ENCODE measurements at places on chromosomes 4 and X.

- no peak for DNase-seq
Observed at GRCh38 chrX:8403988-8404387, 60.6 kb upstream of the VCX3B start.

DNA sequence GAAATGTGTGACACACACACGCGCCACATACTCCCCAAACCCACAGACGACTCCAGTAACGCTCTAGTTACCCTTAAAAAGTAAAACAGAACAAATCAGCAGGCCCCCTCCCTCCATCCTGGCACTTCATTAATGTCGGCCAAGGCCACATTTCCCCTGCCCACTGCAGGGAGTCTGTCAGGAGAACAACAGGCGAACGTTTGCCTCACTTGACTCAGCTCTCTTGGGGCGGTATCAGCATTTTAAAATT lies 671 bp upstream of the FHIP1A start:
- DNase-seq, result no peak

GRCh38 chr4:70178075-70178660 lies 17.4 kb upstream of the ODAM start:
- DNase-seq, result no peak

GRCh38 chr4:6184169-6184568 lies 16.2 kb downstream of the JAKMIP1 start:
- DNase-seq, result no peak

DNA sequence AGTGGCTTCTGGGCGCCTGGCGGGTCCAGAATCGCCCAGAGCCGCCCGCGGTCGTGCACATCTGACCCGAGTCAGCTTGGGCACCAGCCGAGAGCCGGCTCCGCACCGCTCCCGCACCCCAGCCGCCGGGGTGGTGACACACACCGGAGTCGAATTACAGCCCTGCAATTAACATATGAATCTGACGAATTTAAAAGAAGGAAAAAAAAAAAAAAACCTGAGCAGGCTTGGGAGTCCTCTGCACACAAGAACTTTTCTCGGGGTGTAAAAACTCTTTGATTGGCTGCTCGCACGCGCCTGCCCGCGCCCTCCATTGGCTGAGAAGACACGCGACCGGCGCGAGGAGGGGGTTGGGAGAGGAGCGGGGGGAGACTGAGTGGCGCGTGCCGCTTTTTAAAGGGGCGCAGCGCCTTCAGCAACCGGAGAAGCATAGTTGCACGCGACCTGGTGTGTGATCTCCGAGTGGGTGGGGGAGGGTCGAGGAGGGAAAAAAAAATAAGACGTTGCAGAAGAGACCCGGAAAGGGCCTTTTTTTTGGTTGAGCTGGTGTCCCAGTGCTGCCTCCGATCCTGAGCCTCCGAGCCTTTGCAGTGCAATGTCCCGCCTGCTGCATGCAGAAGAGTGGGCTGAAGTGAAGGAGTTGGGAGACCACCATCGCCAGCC lies at the start of gene ATOH1:
Gene ATOH1 (plus strand): TSS at position 422 of the 663 bp plus-strand sequence. CDS start 174 bp downstream, at position 596.
- DNase-seq, result no peak

- no peak for DNase-seq
Observed at GRCh38 chr4:106898621-106899230, 137.4 kb downstream of the DKK2 start.

DNA sequence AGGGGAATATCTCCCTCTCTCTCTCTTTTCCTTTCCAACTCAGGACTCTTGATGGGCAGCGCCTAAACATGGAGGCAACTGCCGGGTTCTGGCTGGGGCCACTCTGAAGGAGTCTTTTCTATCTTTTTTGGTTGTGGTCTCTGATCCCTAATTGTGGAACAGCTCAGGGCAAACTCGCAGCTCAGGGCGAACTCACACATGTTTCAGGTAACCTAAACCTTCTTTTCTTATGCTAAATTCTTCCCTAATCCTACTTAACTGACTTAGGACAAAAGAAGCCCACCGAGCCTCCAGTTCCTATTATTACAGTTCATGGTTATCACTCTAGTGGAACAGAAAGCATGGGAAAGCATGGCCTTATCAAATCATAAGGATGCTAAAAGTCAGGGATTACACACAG lies 21.3 kb downstream of the ETDA start:
- no peak for DNase-seq

GRCh38 chr4:10758906-10759305 lies 74.3 kb upstream of the CLNK start:
- no peak for DNase-seq

DNA sequence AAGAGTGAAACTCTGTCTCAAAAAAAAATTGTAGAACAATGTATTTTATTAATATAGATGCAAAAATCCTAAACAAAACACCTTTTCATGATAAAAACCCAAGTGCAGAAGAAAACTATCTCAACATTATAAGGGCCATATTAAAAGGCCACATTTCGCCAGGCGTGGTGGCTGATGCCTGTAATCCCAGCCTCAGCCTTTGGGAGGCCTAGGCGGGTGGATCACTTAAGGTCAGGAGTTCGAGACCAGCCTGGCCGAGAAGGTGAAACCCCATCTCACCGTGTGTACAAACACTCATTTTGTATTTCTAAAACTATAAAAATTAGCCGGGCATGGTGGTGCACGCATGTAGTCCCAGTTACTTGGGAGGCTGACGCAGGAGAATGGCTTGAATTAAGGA lies 9.9 kb upstream of the FAM193A start:
- DNase-seq, result no peak

DNA sequence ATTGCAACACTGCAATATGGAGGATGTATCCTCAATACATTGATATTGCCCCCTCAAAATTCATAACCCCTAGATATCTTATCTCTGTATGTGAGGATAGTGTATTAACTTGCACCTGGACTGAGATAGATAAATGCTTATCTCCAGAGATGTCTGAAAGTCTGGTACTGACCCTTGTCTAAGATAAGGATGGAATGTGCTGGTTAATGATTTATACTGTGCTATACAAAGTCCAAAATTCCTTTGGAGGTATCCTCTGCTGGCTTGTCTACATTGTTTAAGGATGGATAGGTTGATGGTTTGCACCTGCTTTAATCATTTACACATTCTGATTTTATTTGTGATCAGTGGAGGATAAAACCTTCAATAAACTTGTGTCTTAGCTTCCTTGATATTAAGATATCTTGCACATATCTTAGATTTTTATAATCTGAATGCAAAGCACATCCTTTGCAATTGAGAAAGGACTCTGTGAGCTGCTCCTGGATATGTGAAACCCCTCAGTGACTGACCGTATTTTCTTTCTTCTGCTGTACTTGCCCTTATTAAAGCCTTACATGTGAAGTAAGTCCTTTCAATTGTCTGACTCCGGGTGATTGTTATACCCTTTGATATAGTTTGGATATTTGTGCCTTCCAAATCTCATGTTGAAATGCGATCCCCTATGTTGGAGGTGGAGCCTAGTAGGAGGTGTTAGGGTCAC lies 430.3 kb upstream of the MAOA start:
- no peak for DNase-seq

DNA sequence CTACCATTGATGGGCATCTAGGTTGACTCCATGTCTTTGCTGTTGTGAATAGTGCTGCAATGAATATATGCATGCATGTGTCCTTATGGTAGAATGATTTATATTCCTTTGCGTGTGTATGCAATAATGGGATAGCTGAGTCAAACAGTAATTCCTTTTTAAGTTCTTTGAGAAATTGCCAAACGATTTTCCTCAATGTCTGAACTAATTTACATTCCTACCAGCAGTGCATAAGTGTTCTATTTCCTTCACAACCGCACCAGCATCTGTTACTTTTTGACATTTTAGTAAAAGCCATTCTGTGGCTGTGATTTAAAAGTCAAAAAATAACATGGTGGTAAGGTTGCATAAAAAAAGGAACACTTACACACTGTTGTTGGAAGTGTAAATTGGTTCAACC lies 103.1 kb upstream of the FAM47B start:
- DNase-seq, result no peak

GRCh38 chrX:25721564-25721963 lies 416.6 kb upstream of the MAGEB18 start:
- no peak for DNase-seq

DNA sequence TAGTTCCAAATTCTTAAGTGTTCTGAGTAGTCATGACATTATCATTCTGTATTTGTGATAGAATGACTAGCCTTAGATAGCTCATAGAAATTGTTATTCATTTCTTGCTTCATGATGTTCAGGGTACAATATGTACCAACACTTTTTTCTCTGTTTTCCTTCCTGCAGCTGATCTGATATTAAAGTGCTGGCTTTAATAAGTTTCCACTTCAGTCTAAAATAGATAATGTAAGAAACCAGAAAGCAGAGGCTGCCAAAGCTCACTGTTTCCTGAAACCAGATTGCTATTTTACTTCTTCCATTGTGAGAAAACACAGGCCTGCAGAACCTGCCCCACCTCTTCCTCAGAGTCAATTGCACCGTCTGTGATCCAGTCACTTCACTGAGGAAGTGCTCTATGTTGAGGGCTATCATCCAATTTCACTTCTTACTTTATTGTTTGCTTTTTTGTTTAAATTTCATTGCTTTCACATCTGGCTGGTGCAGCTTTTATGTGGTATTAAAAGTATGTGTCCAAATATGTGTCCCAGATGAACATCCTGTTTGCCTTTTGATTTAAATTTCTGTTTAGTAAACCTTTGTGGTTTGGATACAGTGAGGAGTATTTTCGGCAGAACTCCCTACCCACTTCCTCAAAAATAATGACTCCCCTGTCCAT lies 652.1 kb downstream of the ANKRD50 start:
- DNase-seq, result no peak

GRCh38 chr4:40214661-40215418 lies 18.0 kb downstream of the RHOH start:
- DNase-seq, result no peak

GRCh38 chrX:2583194-2584162 lies 82.7 kb upstream of the DHRSX start:
- no peak for DNase-seq

DNA sequence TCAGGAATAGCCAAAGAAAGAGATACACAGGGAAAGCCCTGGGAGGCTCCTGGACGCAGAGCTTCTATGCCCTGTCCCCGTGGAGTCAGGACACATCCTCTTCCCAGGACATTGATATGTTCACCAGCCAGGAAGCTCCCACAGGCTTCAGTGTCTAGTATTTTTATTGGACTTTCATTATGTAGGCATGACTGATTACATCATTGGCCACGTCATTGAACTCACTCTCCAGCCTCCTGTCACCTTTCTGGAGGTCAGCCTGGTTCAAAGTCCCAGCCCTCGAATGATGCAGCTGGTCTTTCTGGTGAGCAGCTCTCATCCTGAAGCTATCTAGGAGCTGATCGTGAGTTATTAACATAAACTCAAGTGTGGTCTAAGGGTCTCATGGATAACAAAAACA lies 104.1 kb downstream of the CPEB2 start:
- DNase-seq, result no peak

All from stimulated activated CD8-positive, alpha-beta memory T cell treated with anti-CD3 and anti-CD28 coated beads, Interleukin-4, amount 100 ng/mL, for 1 hour (primary cell).